ENCODE measurements at places on chromosomes 13 and 19.

DNA sequence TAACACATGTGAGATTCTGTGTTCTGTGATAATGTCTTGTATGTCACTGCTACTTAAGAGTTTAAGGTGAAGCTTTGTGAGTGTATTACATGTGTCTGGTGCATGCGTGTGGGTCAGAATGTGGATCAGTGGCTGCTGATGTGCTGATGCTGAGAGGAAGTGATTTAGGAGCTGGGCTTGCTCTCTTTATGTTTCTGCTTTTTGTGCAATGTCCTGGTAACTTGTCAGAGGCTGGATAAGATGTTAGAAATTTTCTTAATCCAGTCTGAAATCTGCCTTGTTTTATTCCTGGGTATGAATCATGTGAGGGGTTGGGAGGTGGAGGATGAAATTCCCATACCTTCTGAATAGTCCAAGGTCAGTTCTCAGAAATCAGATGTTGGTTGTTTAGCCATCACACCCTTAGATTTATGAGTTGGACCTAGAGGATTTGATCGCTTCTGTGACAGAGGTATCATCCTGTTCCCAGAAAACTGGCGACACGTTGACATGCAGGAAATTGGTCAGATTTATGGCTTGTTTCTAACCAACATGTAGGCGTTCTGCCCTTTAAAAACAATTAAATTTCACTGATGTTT is 24.5 kb upstream of the CXCL17 start:
- no peak for DNase-seq

DNA sequence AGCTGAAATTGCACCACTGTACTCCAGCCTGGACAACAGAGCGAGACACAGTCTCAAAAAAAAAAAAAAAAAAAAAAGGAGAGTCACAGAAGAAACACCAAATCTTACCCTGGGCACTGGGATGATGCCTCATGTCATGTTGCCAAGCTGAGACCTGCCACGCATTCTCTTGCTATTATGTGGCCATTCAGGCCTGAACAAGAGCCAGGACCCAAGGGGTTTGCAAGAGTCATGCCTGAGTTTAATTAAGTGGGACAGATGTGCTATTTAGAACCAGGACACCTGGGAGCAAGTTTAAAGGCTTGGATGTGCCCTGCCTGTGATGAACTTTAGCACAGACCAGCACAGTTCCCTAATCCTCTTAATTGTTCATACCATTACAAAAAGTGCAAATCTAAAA is 9.8 kb downstream of the PNMA8A start:
- no peak for DNase-seq

GRCh38 chr13:28056426-28056825 is 44.0 kb downstream of the FLT3 start:
- DNase-seq = no peak

GRCh38 chr13:27663947-27664346 is 42.3 kb downstream of the POLR1D start:
- DNase-seq = no peak

DNA sequence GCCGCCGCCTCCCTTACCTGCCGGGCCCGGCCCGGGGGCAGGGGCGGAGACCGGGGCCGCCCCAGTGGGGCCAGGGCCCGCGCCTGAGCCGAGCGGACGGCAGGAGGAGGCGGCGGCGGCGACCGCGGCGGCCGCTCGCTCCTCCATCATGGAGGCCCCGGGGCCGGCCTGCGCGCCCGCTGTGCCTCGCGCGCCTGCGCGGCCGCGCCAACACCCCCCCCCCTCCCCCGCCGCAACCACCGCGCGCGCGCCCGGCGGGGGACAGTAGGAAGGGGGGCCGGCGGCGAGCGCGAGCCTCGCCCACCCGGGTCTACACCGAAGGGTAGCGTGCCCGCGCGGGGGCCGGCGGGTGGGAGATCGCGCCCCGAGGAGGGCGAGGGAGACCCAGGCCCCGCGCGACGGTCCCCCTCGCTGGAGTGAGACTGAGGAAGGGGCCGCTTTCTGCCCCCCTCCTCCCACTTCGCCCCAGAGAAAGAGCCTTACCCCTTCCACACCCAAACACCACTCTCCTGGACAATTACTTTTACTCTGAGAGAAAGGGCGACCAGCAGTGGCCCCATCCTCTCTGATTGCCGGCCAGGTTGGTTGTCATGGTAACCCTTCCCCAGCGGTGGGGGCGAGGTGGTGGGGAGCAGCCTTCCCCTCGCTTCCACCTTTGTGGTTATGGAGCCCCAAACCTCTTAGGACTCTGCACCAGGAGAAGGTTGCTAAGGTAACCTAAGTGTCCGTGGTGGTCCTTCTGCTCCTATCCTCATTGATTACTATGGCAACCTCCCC is at the start of gene STRN4:
STRN4 (minus strand) TSS at position 170 of the 777 bp plus-strand sequence; CDS start at position 150, 20 bp downstream.
- peak; percentile 67 for DNase-seq

DNA sequence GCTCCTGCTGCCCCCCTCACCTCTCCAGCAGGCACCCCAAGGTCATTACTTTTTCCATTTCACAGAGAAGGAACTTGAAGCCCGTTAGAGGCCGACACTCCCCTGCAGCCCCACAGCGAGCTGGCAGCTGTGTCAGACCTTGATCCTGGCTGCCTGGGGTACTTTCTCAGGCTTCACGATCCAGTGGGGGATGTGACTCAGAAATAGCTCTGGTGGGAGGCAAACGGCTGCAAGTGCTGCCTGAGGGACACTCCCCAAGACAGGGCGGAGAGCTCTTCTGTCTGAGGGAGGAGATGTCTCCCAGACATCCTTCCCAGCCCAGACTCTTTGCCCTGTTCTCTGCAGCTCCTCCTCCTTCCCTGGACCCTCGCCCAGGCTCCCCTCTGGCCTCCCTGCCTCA is 4.8 kb downstream of the TSKS start:
- no peak for DNase-seq

DNA sequence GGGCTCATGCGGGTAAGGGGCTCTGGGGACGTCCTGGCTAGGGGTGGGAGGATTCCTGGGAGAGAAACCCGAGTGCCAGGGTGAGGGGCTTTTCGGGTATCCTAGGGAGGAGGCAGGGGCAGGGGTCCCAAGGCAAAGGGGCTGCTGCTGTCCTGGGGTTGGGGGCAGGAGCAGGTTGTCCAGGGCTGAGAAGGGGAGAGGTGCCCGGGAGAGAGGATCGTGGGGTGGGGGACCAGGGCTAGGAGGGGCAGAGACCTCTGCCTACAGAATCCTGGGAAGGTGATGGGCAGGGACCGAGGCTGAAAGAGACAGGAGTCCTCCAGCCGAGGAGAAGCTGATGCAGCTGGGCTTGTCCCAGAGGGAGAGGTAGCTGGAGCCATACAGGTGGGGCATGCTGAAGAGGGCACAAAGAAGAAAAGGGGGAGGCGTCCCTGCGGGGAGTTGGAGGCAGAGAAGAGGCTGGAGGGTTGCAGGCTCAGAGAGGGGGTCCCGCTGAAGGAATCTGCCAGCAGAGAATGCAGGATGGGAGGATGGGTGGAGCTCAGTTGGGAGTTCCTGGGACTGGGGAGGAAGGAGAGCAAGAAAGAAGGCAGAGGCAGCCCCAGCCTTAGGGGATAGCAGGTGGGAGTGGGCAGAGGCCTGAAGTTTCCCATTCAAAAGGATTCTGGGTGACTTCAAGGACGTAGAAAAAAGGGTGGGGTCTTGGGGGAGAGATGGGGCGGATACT is 574 bp downstream of the CYP2S1 start:
- no peak for DNase-seq

GRCh38 chr19:33685541-33685940 is 63.8 kb downstream of the CHST8 start:
- DNase-seq = no peak

- no peak for DNase-seq
These were observed 16.0 kb upstream of the KBTBD6 start for GRCh38 chr13:41148419-41149283.

DNA sequence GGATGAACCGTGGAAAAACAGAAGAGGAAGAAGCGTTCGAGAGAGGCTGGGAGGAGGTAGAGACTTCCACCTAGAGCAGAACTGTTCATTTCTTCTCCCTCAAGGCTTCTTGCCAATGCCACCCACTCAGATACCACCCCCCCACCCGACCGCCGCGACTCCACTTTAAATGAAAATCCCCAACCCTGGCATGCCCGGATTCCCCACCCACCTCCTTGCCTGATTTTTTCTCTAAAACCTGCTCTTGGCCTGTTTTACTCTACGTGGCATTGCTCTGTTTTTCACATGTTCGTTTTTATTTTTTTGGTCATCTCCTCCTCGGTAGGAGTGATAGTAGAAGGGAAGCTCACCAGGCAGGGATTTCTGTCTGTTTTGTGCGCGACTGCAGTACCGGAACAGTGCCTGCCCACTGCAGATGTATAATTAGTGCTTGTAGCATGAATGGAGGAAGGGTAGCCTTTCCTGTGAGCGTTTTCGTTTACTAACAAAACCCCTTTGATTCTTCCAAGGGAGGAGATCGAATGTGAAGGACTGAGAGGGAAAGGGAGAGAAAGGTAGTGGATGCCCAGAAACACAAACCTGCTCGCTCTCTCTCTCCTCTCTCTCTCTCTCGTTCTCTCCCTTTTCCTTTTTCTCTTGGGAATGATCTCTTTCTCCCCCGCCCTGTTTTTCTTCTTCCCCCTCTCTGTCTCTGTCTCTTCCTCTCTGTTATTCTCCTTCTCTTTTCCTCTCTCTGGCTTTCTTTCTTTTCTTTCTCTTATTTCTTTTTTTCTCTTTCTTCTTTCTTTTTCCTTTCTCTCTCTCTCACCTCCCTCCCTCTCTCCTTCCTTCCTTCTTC is 2.2 kb downstream of the CD70 start:
- no peak for DNase-seq

DNA sequence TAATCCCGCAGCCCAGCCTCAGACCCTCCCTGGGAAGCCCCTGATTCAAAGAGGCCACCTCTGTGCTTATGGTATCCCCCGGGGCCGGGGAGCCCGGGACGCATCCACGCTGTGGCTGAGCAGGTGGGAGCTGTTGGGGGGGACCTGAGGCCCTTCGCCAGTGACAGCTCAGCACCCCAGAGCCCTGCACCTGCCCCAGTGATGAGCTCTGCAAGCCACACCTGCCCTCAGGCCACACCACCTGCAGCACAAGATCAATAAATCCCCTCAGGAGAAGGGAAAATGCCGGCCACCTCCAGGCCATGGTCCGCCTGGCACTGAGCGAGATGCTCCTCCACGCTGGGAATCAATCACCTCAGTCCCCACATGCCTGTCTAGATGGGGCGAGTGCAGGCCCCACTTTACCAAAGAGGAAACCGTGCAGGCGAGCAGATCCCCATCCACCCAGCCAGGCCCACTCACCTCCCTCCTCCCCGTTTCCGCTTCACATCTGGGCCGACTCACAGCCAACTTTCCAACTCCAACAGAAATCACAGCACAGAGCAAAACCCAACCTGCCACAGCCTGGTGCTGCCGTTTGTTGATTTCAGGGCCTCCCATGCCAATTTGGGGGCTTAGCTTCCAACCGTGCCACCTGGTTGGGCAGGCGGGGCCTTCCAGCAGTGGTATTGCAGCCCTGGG is 12.8 kb downstream of the MOB3A start:
- DNase-seq = no peak

GRCh38 chr19:42131149-42132029 is 857 bp downstream of the POU2F2 start:
- no peak for DNase-seq

GRCh38 chr13:113171250-113172125 is 13.0 kb downstream of the PROZ start:
- DNase-seq = no peak

DNA sequence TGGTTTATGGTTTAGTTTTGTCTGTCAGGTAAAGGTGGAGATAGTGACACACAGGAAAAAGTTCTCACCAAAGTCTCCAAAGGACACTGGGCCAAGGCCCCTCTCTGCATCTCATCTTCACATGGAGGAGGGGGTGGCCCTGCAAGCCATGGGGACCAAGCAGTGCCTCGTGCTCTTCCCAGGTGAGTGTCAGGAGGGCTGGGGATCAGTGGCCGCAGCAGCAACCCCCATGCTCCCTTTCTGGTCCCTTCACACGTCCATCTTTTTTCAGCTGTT is 88.0 kb downstream of the RGCC start:
- no peak for DNase-seq

DNA sequence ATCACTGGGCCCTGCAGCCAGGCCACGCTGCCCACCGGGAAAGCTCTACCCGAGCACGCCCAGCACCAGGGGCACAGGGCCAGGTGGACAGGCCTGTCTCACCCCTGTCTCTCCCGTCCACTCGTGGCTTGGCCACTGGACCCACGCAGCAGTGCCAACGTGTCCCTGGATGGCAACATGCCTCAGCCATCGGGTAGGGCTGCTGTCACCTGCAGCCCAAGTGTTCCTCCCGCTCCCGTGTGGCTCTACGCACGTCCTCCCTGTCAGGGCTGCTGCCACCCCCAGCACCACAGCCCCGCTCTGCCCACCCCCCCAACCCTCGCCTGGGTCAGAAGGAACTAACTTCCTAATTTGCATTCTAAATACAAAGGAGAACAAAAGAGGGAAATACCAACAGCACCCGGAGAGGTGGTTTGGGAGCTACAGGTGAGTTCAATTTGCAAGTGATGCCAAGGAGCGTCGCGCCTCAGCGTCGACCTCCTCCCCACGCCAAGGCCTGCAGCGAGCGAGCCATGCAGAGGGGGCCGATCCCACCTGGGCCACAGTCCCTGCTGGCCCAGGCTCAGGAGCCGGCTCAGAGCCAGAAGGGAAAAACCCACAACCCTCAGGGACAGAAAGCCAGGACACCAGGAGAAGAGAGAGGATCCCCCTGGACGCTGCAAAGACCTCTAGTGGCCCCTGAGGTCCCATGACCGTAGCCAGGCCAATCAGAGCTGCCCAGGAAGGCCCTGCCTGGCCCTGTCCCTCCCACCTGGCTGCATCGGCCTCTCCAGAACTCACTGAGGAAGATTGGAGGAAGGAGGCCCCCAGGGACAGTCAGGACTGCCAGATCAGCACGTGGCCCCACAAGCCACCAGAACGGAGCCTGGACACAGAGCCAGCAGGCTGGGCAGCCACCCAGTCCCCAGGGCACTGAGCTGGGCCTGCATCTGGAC is 128.4 kb upstream of the SPACA7 start:
- DNase-seq = no peak

- DNase-seq = no peak
These were observed 175.5 kb upstream of the SERP2 start for GRCh38 chr13:44197791-44198770.

- no peak for DNase-seq
These were observed 4.0 kb downstream of the PNKP start for GRCh38 chr19:49863254-49863934.

All from NCI-H510A (cell line).